Femur (tissue), 1 donor: ENCODE measurements at places on chromosomes 12 and 14.
A peak's percentile ranks its signal among the peaks of the same experiment; 100 is the strongest.

- no peak for DNase-seq
Observed at GRCh38 chr14:33617154-33617553, 333.7 kb downstream of the EGLN3 start.

- DNase-seq: no peak
Observed at GRCh38 chr12:53265783-53266182, 2.3 kb upstream of the ESPL1 start.

DNA sequence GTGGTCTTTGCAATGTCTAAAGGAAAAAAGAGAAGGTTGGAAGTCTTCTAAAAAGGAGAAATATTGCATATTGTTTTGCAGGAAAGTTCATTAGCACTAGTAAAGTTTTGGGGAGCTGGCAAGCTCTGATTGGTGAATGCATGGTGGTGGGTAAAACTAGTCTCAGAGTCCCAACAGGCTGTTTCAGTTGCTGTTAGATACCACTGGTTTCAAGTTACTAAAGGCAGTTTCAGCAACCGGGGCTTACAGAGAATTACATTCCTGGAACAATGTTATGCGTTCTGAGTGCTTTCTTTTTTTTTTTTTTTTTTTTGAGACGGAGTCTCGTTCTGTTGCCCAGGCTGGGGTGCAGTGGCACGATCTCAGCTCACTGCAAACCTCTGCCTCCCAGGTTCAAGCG, 208.2 kb downstream of the EPS8 start:
- no peak for DNase-seq

DNA sequence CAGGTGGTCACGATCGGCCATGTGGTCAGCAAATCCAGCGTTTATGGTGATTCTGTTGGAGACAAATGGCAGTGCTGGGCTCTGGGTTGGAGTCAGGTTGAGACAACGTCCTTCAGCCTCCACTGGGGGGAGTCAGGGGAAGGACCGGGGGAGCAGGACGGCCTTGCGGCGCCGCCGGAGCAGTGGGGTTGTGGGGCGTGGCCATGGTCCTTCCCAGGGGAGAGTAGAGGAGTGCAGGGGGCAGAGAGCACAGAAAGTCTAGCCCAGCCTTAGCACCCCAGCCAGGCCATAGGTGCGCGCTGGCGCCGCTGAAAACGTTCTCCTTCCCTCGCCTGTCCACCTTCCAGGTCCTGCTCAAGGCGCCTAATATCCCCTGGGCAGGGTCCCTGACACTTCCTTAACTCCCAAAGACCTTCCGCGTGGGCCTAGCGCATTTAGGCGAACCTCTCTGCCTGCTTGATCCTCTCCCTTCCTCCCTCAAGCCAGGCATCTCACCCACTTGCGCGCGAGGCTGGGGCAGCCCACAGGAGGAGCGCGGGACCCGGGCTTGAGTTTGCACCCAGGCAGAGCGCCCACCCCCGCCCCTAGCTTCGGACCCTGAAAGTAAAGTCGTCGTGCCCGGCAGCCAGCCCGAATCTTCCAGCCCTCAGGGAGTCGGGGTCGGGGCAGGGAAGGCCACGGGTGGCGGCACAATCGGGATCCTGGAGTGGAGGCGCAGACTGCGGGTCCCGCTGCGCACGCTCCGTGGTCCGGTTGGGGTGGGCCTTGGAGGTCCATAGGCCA, 3.1 kb upstream of the KIF26A start:
- DNase-seq: peak; percentile 41

DNA sequence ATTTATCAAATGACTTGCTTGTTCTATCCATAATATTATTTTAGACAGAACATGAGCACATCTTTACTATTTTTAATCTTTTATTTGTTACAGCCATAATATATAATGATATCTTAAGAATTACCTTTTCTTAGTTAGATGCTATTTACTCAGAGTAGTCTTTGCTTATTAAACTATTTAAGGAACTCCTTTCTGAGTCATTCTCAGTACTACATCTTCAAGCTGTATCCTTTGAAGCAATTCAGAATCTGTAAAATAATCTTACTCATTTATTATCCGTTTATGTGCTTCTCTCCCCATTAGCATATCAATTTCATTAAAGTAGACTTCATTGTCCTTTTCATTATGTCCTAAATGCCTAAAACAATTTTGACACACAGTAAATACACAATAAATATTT, 240.4 kb upstream of the FAR2 start:
- no peak for DNase-seq

GRCh38 chr14:77869340-77869739, 69.4 kb downstream of the ADCK1 start:
- no peak for DNase-seq

DNA sequence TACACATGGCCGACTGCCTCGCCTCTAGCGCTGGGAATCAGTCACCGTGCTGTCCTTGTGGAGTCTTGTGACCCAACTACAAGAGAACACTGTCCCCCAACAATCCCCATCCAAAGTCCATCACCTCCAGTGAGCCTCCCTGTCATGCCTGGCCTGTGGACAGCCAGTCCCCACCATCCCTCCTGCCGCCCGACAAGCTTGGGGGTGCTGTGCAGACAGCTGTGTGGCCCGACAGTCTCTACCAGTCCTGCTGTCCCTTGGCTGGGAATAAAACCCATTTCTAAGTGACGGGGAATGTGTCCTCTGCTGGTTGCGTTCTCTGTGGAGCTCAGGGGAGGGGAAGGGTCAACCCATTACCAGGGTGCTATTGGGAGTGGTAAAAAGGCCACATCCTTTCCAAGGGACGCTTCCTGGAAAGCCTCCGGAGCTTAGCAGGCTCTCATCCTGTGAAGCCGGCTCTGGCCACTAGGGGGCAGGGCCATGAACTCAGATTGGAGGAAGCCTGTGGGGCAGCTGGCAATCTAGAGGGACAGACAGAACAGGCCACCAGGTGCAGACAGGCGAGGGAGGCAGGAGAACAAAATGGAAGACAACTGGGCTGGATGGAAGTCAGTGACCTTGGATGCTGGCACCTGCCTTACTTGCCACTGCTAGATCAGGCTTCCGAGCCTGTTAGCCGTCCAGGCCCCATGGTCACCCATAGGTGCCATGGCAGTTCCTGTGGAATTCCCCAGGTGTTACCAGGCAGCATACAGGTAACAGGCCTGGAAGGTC, 12.0 kb upstream of the BLTP3B start:
- peak; percentile 52 for DNase-seq
